ENCODE measurements at places on chromosomes 5 and 9.

GRCh38 chr5:169022718-169023117, 278.2 kb downstream of the SLIT3 start:
- DNase-seq = no peak

DNA sequence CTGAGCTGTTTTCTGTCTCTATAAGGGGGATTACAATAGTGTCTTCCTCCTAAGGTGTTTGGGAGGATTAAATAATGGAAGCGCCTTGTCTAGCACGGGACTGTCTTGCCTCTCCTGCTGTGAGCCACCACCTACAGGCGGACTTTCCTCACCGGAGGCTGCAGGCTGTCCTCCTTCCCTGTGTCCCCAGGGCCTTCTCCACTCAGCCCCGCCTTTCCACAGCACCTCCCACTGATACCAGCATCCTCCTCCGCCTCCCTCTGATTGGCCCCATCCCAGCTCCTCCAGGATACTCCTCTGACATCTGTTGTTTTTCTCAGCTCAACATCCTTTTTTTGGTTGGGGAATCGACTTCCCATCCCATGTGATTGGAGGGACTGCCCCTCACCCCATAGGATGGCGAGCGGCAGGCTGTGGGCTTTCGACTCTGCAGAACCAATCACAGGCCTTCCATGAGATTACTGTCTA, 851 bp upstream of the ZDHHC12 start:
- peak; percentile 94 for DNase-seq

- no peak for DNase-seq
Measured at GRCh38 chr5:154334406-154335064, 111.3 kb upstream of the SAP30L start.

DNA sequence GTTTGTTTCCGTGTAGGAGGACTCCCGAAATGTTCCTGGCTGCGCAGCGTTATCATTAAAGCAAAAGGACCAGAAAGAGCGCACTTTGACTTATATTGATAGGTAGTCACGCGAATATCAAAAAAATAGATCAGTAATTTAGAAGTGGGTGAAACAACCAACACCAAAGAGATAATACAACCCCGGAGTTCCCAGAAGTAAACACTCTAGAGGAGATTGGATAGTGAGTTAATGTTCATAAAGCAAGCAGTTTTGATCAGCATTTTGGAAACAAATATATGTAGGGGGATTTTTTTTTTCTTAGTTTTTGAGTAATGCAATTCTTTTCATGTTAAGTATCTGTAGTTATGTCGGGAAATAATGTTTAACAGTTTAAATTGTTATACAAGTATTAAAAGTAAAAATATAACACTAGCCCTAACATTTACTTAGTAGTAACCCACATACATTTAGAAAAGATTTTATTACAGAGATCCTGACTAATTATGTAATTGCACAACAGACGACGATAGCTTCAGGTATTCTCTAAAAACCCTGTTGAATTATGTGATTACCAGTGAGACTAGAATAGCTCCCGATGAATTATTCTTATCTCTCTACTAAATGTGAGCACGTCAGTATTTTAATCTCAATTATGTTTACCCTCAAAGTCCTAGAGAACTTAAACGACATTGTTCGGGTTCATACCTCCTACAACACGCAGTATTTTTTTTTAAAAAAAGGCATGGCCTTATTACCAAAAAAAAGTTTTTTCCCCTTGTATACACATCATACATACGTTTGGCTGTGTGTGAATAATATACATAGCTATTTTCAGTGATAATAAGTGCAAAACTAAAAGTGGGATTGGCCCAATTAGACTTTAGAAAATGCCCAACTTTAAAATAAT, 9.4 kb upstream of the NFIB start:
- no peak for DNase-seq

GRCh38 chr5:140025736-140026135, 17.4 kb downstream of the NRG2 start:
- no peak for DNase-seq

GRCh38 chr5:171969288-171969880, 37.1 kb downstream of the FBXW11 start:
- no peak for DNase-seq

DNA sequence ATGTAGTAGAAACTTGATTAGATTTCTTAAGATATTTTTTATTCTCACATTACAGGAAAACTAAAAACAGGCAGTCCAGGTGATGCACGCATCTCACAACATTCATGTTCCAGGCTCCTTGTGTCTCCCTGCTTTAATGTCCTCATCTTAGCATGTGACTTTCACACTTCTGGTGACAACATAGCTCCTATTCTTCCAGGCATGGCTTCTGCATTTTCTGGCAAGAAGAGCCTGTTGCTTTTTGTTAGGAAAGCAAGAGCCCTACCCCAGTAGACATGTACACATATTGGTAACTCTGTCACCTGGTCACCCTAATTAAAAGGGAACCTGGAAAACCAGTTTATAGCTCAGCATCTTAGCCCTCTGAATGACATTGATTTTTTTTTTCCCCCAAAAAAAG, 92.5 kb downstream of the PPIC start:
- DNase-seq = no peak

DNA sequence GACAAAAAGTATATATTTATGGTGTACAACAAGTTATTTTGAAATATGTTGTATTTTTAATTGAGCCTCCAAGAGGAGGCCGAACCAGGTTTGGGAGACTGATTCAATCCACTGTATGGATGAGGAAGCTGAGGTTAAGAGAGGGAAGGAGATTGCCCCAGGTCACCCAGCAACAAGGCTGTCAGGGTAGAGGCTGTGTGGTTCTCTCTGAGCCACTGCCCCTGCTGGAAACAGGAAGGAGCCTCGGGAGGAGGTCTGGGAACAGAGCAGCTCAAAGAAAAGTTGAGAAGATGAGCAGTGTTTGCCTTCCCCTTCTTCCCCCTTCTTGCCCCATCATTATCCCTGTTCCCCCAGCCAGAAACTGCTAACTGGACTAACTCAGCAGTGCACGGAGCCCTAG, 6.6 kb upstream of the FAT2 start:
- DNase-seq = no peak

DNA sequence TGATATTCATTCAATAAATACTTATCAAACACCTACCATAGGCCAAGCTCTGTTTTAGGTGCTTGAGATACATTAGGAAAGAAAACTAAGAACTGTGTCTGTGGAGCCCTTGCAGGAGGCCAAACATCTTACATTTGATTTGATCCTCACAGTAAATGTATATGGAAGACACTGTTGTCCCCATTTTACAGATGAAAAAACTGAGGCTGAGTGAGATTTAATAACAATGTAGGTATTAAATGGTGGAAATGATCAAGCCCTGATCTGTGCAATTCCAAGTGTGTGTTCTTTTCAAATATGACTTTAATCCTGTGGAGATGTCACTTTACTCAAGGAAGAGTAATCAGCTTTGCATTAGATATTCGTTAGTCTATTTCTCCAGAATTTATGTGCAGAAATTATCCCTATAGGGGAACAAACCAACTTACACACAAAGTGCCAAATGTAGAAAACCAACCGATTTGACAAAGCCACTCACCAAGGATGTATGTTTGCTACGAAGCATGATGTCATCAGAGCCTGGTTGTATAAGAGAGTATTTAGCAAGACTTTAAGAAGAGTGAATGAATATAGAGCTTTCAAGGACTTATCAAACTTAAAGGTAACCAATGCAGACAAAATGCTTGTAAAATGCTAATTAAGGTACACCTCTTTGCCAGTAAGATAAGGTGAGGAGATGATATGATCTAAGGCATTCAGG, 153.9 kb upstream of the NFIB start:
- no peak for DNase-seq

GRCh38 chr9:73006986-73007385, 54.1 kb upstream of the ALDH1A1 start:
- DNase-seq = no peak

DNA sequence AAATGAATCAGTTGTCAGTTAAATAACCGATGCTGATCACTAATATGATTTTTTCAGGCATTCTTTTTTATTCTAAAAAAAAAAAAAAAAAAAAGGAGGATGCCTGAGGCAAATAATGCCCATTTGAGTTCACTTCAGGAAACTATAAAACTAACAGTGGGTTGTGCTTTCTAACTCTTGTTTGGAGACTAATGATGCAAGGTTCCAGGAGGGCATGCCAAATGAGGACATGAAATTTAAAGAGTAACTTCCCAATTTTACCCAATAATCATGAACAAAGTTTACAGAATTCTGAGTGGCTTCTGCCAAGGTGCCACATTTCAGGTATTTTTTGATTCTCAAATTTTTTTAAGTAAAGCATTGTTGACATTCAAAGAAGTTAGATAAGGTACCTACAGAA, 41.0 kb downstream of the CEP120 start:
- DNase-seq = no peak

DNA sequence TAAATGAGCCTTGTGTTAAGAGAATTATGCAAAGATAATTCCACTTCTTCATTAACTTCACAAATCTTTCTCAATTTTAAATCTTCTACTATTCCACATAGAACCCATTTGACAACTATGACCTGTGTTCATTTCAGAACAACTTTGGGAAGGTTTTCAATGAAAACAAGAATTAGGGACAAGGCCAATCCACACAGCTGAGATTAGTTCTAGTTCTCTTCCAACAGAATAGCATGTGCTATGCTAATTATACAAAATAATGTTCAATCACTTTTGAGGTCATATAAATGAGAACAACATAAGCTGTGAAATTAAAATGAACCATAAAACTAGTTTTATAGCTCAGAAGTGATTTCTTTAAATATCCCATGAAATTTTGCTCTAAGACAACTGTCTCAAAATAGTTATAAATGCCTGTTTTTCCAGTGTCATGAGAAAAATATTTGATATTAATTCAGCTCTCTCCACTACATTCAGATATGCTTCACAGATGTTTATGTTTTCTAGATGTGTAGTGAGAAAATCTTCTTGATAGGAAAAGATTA, 7.2 kb upstream of the LHFPL2 start:
- no peak for DNase-seq

DNA sequence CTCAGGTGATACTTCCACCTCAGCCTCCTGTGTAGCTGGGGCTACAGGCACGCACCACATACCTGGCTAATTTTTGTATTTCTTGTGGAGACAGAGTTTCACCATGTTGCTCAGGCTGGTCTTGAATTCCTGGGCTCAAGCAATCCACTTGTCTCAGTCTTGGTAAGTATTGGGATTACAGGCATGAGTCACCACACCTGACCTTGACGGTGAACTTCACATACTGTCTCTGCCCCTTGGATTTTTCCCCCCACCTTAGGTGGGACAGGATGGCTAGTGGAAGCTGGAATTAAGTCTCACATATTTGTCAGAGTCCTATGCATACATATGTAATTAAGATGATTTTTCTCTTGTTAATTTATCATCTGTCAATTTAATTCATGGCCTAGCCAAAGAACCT, 20.9 kb upstream of the RFK start:
- DNase-seq = no peak

- no peak for DNase-seq
Measured at GRCh38 chr9:135701067-135701958, 672 bp upstream of the KCNT1 start.

GRCh38 chr5:150180241-150181026, 9.4 kb upstream of the SLC6A7 start:
- no peak for DNase-seq

- no peak for DNase-seq
Measured at GRCh38 chr5:163912046-163912445, 406.6 kb downstream of the MAT2B start.

DNA sequence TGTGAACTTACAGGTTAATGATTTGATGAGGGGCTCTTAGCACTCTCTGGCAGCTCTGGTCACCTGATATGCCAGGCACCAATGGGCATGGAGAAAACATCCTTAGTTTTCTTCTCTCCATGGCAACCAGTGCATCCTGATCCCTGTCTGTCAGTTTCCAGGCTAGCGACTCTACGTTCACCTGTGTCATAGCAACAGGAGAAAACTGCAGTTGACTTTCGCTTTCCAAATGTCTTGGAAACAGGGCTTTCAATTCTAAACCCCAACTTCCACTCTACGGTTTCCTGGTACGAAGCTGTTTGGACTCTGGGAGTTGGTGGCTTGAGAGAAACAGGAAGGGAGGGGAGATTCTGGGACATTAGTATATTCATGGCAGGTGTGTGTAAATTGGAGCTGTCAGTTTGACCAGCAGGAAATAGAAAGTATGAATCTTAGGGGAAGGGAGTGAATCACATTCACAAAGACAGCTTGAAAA, 74.4 kb downstream of the SLC28A3 start:
- DNase-seq = peak; percentile 82

- DNase-seq = no peak
Measured at GRCh38 chr5:35902046-35902672, 36.3 kb downstream of the CAPSL start.

DNA sequence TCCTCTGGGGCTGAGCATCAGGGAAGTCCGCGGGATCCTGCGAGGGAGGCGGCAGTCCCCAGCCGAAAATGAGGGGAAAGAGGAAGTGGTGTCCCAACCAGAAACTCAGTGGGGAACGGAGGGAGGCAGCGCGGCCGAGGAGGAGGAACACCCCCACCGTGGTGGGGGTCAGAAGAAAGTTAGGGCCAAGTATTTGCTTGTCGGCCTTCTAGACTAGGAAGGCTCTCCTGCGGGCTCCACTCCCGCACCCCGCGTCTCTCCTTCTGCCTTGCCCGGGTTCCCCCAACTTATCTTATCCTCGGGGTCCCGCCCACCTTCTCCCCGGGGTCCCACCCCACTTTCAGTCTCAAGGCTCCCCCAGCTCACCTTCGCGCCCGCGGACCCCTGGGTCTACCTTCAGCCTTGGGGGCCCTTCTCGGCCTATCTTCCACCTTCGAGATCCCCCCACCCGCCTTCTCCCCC, 557 bp upstream of the PHF2 start:
- DNase-seq = no peak

- peak; percentile 95 for DNase-seq
Measured at GRCh38 chr5:107672211-107673038, 1.7 kb upstream of the EFNA5 start.

GRCh38 chr5:83107692-83108420, 30.5 kb downstream of the XRCC4 start:
- no peak for DNase-seq

DNA sequence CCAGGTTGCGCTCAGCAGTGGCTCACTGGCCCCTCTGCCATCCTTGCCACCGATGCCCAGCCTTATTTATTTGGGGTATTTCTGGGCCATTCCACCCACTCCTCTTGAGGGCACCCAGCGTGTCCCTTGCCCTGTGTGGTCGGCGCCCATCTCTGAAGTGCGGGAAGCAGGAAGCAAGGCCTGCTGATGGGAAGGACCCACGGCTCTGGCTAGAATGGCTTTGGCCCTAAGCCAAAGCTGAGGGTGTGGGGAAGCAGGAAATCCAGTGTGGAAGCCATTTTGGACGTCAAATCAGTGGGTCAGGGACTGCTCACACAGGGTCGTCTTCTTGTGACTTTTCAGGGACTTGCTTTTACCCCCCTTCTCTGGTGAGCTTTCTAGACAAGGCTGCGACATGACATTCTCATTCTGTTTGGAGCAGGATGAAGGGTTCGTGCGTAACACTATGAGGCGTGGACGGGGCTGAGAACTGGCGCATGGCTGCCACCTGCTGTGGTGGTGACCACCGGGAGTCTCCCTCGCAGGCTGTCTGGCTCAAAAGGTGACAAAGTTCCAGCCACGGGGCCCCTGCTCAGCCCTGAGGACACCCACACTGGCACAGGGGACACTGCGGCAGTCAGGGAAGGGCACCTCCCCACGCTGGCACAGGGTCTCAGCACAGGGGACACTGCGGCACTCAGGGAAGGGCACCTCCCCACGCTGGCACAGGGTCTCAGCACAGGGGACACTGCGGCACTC, 50.7 kb upstream of the NKD2 start:
- no peak for DNase-seq

- no peak for DNase-seq
Measured at GRCh38 chr9:4110562-4110961, 189.3 kb downstream of the GLIS3 start.

- DNase-seq = no peak
Measured at GRCh38 chr5:167947306-167947705, 344.1 kb upstream of the WWC1 start.

GRCh38 chr9:134223591-134224122, 59.3 kb upstream of the RNU6ATAC start:
- no peak for DNase-seq

Measured in NCI-H1436 (cell line).